Stimulated activated CD8-positive, alpha-beta memory T cell treated with anti-CD3 and anti-CD28 coated beads, Interleukin-7, amount 100 ng/mL, for 48 hours (primary cell): ENCODE measurements at places on chromosomes 3 and 15.
A peak's percentile ranks its signal among the peaks of the same experiment; 100 is the strongest.

GRCh38 chr15:95567686-95568085, 762.8 kb upstream of the NR2F2 start:
- no peak for DNase-seq

DNA sequence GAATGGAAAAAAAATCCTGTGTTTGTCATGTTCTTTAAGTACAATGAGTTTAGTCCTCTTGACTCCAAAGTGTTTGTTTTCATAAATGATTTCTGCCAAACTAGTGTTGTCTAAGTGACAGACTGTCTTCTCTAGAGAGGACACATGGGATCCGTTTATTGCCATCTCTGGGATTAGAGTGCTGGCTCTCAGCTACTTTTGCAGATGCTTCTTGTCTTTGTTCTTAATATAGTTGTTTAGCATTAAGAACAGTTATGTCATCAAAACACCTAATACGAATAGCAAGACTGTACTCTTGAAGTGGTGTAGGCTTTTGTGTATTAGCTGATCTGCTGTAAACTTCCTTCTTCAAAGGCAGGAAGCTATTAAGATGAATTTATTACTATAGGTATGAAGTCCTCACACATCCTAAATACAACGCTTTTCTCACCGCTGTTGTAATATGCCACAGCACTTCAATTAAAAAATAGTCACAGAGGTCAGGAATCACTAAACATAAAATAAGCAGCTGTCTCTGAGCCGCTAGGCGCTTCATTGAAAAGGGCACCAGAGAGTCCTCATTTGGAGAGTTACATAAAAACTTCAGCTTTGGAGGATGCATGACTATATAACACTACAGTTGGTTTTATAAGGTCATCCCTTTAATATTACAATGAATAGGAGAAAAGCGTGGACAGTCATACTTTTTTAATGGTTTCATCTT, 128.3 kb upstream of the ZNF385D start:
- DNase-seq, result no peak

- DNase-seq, result no peak
Measured at GRCh38 chr3:178022599-178022998, 513.6 kb upstream of the KCNMB2 start.

DNA sequence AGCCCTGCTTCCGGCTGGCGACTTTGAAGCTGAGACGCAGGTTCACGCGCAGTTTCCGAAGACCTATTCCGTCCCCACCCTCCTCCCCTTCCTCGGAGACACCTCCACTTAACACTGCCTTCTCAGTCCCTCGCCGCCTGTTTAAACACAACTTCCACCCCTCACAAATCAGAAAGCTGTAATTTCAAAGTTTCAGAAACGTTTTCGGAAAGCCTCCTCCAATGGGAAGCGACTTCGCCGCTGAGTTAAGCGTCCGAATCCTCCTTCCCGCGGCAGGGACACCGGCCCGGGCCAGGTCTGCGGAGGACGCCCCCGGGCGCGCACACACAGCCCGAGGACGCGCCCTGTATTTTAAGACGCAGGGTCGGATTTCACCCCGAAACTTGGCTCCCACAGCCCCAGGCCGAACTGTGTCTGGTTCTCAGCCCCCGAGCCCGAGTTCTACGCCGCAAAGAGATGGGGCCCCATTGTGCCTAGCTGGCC, 559 bp upstream of the LRRN1 start:
- DNase-seq, result peak; percentile 16

DNA sequence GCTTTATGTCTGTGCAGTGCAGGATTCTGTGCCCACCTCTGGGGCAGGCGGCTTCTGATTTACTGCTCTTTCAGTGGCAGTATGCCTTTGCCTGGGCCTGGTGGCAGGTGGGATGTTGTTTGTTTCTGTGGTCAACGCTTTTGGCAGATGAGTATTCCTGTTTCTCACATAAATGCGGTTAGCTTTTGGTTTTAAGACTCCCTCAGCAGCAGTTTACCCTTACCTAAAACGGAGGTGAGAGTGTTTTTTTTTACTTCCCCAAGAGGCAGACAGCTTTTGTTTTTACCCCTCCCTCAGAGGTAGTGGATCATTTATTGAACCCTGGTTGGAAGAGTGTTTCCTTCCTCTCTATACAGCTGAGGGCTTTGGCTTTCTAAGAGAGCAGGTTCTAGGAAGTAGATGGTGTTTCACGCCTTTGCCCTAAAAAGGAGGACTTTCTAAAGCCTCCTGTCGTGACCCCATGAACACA, 134.1 kb upstream of the PLSCR5 start:
- DNase-seq, result no peak

DNA sequence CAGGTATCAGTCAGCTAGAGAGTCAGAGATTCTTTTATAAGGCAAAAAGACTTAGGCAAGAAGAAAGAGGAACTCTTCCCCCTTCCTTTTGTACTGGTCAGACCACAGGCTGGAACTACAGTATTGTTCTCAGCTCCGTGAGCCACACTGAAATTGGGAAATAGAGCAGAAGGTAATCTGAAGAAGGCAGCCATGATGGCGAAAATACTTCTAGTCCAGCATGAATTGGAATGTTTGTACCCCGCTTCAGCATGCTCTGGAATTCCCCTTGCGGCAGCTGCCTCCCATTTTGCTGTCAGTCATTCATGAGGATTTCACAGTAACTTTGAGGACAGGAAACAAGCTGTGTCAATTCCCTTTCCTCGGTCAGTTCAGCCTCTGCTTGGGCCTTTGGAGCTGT, 96.2 kb downstream of the CORO2B start:
- no peak for DNase-seq

DNA sequence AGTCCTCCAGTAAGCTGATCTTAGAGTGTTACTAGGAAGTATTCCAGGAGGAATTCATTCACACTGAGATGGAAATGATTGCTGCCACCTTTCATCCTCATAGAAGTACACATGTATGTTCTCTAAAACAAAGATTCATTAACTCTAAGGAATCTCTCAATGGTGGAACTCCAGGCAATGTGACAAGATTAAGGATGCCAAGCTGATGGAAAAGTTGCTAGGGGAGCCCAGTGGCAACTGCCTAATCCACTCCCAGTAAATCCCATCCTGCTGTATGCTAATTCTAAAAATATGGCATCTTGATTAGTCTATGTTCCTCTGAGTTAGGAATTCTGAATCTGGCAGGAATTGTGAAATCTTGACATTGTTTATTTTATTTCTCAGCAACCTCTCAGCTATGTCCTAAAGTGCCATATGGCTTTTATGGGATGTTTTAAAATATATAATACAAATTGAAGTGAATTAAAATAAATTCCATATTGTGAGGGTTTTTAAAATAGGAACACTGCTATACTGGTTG, 210.0 kb upstream of the TRIM42 start:
- no peak for DNase-seq

DNA sequence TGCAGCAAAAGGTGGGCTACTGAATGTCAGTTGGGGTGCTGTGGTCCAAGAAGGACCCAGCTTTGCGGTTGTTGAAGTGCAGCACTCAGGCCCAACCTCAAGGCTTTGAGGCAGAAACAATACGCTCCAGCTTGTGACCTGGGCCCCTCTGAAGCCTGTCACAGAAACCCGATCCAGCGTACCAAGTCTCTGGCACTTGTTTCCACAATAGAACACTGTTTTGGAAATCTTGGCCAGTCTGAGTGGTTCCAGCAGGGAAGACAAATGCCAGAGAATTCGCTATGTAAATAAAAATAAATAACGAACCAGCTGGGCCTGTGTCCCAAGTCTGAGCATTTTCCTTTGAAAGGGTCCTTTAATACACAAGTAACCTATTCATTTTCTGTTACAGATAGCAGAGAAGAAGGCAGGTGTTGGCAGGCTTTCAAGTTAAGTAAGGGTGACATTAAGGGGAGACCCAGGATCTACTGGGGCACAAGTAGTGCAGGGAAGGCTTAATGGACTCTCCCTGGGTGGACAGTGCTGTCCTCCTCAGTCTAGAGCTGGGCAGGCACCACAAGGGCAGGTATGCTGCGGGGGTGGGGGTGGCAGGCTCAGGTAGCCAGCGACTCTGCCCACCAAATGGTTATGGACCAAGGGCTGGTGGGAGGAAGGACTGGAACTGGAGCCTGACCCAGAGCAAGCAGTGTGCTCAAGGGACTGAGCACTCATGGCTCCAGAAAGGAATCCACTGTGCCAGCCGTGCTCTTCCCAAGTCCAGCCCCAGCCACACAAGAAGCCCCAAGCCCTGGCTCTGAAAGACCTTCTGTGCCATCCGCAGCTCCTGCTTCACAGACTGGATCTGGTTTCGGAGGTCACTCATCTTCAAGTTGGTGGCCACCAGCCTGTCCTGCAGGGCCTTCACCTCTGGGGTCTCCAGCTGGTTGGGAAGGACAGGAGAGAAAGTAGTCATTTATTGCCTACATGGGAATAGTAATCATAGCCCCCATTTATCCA, 26.3 kb downstream of the CCDC13 start:
- DNase-seq, result no peak

DNA sequence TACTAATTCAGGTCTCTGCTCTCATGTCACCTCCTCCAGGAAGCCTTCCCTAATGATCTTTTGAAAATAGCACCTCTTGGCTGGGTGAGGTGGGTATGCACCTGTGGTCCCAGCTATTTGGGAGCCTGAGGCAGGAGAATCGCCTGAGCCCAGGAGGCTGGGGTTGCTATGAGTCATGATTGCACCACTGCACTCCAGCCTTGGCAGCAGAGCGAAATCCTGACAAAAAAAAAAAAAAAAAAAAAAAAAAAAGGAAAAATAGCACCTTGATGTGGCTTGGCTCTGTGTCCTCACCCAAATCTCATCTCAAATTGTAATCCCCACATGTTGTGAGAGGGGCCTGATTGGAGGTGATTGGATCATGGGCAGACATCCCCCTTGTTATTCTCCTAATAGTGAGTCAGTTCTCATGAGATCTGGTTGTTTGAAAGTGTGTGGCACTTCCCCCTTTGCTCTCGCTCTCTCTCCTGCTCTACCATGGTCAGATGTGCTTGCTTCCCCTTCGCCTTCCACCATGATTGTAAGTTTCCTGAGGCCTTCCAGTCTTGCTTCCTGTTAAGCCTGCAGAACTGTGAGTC, 11.2 kb upstream of the RNU6-1 start:
- DNase-seq, result no peak

DNA sequence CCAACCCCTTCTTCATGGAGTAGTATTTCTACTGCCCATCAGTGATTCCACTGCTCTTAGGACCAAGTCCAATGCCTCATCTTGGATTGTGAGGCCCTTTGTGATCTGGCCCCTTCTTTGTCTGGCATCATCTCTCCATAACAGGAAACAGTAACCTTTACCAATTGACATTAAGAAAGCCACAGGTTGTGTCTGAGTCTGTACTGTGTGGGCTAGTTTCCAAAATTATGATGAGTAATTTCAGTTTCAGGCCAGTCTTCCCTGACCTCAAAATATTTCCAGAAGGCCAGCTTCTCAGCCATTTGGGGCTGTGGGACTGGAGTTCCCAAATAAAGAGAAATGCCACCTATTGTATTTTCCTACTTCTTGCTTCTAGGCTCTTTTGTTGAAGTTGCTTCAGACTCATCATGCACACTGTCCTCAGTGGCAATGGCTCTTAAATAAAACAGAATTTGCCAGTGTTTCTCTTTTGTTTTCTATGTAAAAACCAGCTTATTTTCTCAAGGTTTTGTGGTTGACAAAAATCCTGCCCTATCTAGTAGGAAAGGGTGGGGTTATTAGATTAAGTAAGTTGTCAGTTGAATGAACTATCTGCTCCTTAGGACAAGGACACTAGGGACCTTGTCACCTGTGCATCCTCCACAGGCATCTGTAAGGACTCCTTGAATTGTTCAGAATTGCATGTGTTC, 47.0 kb upstream of the ACKR4 start:
- no peak for DNase-seq

GRCh38 chr3:85483986-85484385, 525.2 kb downstream of the CADM2 start:
- no peak for DNase-seq

- no peak for DNase-seq
Measured at GRCh38 chr3:13556917-13557316, 8.0 kb downstream of the FBLN2 start.

- peak; percentile 6 for DNase-seq
Measured at GRCh38 chr3:12954891-12955650, 113.7 kb upstream of the RPL32 start.

GRCh38 chr3:158379517-158379916, 191.5 kb upstream of the MLF1 start:
- DNase-seq, result no peak

- no peak for DNase-seq
Measured at GRCh38 chr3:50297384-50297775, 1.8 kb downstream of the HYAL3 start.

- no peak for DNase-seq
Measured at GRCh38 chr3:161567577-161568361, 71.2 kb downstream of the OTOL1 start.

DNA sequence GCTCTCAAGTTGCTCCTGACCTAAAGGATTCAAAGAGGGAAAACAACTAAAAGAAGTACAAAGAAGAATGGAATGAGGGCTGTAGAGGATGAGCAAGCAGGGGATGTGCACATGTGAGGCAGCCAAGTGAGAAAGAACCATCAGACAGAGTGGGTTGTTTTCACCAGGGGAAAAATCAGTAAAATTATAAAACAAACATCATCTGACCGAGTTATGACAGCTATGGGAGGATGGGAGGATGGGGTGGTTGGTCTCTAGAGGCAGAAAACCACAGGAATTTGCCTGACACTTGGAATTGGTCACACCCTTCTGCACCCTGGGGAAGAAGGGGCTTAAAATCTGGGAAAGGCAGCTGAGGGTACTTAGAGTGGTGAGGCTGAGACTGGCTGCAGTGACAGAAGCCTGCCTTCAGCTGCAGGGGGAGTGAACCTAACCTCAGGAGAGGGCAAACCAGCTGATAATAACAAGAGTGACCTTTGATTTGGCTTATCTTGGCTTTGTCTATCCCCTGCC, 10.1 kb downstream of the ARHGAP31 start:
- DNase-seq, result no peak

DNA sequence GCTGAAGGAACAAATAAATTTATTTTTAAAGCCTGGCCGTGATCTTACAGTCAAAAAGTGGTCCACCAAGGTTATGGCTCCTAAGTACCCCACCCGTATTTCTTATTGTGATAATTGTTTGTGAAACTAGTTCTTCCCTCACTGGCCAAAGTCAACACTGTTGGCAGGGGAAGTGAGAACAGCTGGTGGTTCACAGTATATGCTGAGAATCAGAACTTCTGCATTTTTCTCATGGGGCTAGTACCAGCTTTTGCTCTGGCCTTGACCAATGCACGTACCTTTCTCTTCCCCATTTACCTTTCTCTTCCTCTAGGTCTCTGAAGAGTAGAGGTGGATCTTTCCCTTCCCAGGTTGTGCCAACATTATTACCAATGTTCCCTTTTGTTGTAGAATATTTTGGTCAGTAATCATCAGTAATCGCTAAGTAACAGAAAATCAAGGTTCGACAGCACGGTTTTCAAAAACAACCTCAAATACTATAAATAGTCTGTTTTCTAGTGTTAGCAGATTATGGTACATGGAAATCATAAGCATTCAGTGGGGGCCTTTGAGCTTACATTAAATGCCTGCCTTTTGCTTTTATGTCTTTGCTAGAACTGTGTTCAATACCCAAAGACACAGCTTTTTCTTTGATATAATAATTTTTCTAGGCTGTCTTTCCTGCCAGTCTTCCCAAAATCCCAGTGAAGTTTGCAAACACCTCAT, 268.0 kb downstream of the LPP start:
- DNase-seq, result no peak

DNA sequence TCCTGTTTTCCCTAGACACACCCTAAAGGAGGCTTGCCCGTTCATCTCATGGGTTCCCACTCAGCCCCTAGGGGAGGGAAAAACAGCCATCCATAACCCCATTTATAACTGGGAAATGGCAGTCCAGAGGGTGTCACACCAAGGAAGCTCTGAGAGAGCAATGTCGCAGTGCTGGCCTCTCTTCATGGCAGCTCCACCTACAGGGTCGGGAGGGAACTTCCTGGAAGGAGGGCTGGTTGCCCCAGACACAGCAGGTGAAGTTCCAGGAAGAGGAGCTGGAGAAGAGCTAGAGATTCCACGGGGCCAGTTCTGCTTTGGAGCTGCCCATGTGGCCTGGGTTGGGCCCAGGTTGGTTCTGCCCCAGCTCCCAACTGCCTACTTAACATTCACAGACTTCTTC, 22.3 kb upstream of the LINGO1 start:
- DNase-seq, result no peak
